ENCODE measurements at places on chromosomes 2 and 18.

GRCh38 chr2:101223814-101224231 is 28.9 kb upstream of the CNOT11 start:
- DNase-seq, result peak; percentile 11

GRCh38 chr2:73426176-73426575 is 40.5 kb downstream of the ALMS1 start:
- no peak for DNase-seq

- no peak for DNase-seq
Measured at GRCh38 chr18:55406451-55406991, 181.5 kb downstream of the TCF4 start.

- DNase-seq, result no peak
Measured at GRCh38 chr2:166334805-166335204, 40.9 kb downstream of the SCN9A start.

GRCh38 chr2:153819074-153819473 is 52.6 kb upstream of the GALNT13 start:
- no peak for DNase-seq

DNA sequence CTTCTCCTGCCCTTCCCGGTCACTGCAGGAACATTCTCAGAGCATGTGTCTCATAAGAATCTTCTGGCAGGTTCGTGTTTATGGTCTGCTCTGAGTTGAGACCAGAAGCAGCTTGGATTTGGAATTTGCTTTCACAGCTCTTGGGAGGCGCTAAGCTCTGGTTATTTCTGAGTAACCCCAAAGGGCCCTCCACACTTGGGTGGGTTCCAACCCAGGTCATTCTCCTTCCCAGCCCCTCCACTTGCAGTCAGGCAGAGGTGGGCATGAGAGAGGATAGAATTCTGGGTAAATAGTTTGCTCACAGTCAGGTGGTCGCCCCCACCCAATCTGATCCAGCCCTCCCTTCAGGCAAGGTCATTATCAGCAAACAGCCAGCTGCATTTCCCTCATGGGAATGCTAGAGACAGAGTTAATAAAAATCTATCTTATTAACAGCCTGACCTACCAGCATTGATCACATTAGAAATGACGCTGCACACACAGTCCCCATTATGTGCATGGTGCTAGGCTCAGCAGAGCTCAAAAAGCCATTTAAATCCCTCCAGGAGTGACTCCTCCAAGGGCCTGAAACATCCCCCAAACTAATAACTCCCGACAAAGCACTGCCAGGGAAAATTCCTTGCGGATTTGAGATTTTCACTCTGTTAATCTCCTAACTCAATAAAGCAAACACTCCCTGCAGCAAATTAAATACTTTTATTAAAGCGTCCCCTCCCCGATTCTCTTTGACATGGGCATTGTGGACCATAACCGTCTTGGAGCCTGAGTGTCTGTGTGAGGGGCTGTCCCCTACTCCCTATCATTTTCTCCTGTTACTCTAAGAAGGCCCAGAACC is 61.9 kb downstream of the SLC4A5 start:
- no peak for DNase-seq

DNA sequence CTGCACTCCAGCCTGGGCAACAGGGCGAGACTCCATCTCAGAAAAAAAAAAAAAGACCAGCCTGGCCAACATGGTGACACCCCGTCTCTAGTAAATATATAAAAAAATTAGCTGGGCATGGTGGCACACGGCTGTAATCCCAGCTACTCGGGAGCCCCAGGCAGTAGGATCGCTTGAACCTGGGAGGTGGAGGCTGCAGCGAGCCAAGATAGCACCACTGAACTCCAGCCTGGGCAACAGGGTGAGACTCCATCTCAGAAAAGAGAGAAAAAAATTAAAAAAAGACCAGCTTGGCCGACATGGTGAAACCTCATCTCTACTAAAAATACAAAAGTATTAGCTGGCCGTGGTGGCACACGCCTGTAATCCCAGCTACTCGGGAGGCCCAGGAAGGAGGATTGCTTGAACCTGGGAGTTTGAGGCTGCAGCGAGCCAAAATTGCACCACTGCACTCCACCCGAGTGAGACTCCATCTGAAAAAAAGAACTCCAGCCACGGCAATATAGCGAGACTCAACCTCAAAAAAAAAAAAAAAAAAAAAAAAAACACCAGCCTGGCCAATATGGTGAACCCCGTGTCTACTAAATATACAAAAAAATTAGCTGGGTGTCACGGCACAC is 346.1 kb upstream of the PLGLB2 start:
- DNase-seq, result no peak

DNA sequence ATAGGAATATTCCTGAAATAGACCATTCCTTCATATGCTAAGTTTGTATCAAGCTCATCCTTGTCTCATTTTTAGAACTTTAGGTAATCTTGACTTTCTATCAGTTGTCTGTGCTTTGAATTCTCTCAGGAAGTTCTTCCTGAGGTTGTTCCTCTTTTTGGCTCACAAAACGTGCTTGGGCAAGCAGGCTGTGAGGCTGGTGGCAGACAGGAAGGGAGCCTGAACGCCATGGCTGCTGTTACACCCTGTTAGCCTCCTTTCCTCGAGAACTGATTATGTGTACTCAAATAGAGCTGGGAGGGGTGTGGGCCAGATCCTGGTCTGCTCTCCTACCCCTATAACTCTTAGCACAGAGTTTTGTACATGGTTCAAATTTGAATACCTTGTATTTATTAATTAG is 136.4 kb upstream of the CELF4 start:
- DNase-seq, result no peak

DNA sequence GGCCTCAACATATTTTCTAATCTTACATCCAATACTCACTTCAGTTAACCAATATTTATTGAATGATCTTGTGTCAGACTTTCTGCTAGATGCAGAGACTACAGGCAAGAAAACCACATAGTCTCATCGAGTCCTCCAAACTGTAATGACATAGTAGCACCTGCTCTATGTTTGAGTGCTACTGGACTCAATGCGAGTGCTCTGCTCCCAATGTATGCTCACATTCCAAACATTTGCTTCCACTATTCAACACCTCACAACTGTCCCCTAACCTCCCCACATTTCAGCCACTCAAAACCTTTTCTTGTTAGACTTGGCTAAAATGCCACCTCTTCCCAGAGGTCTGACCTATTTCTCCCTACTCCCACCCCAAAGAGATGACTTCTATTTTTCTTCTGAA is 65.2 kb downstream of the SLC66A3 start:
- no peak for DNase-seq

GRCh38 chr2:39027421-39027820 is 93.4 kb downstream of the SOS1 start:
- no peak for DNase-seq

DNA sequence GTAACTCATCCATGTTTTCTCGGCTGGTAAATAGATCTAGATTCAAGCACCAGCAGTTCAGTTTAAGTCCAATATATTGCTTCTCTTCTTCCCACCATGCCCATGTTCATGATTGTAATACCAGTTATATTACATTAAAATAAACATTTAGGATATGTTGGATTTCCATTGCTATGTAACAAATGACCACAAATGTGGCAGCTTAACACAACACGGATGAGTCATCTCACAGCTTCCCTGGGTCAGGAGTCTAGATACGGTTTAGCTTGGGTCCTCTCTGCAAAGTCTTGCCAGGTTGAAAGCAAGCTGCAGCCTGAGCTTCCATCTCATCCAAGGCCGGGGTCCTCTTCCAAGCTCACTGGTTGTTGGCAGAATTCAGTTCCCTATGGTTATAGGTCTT is 39.4 kb upstream of the SMAD2 start:
- no peak for DNase-seq

DNA sequence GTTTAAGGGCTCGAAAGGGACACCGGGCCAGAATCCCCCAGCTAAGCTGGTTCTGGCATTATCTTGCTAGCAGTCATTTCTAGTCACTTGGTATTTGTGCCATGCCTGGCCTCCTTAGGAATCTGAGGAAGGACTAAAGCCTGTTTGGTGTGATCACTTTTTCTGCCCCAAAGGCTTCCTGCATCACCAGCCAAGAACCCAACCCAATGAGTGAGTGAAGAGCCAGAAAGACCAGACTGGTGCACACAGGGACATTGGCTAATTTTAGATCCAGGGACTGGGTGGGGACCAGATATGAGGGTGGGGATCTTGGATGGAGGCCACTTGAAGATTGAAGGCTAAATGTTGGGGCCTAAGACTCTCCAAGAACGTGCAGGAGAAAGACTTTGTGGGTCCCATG is 411.9 kb upstream of the TNP1 start:
- no peak for DNase-seq

- no peak for DNase-seq
Measured at GRCh38 chr2:202091476-202091875, 18.4 kb downstream of the KIAA2012 start.

GRCh38 chr2:64228126-64228678 is 84.0 kb upstream of the PELI1 start:
- DNase-seq, result peak; percentile 52

- no peak for DNase-seq
Measured at GRCh38 chr2:130729322-130730299, 741 bp downstream of the GPR148 start.

DNA sequence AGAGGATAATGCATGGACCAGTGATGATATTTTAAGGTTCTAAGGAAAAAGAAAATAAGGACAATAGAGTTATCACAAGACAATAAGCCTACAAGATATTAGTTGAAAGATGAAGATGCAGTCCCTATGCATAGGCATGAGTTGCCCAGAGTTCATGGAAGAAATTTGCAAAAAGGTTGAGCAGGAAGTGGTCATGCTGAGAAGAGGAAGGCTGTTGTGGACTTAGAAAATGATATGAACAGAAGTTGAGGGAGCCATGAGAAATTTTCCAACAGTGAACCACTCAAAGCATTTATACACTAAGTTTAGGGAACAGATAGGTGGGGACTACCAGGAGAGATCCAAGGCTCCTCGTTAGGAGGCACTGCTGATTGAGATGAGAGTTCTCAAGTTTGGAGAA is 3.5 kb downstream of the OSBPL6 start:
- DNase-seq, result no peak

GRCh38 chr2:232511336-232511890 is 8.8 kb upstream of the PRSS56 start:
- no peak for DNase-seq

DNA sequence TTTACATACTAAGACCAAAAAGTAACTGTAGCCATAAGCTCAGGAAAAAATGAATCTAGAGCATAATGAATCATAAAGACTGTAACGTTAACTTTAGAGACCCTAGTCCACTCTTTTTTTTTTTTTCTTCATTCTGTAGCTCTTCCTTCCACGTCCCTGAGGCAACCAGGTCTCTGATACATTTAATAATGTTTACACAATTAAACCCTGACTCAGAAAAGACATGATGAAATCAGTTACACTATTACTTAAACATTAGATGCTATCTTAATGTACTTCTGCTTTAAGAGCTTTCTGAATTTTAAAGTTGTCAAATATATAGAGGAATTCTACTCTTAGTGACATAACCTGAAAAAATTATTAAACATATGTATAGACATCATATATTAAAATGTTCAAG is 1121.5 kb upstream of the DDX18 start:
- DNase-seq, result no peak

DNA sequence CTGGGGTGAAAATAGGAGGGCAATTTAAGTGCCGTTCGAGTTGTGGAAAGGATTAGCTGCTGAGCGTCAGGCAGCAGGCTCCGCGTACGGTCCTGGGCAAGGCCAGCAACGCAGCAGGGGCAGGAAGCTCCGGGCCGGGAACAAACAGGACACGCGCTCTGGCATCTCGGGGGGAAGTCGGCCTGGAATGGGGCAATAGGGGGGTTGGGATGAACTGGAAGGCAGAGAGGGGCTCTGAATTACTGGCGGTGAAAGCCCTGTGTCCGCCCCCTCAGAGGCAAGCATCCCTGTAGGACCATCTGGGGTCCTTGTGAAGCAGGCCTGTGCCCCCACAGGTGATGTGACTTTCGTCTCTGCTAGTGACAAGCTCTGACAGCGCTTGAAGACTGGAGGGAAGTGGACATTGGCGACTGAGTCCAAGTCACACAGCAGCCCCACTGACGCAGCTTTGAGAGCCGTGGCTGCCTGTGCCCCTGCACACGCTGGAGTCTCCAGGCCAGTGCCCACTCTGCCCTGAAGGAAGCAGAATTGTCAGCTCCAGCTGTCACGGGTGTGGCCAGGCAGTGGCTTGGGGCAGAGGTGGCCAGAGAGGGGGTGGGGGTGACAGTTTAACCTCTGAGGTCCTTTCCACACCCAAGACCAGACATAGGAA is 22.3 kb downstream of the GPR35 start:
- no peak for DNase-seq

- DNase-seq, result no peak
Measured at GRCh38 chr2:8133363-8133762, 548.5 kb upstream of the ID2 start.

DNA sequence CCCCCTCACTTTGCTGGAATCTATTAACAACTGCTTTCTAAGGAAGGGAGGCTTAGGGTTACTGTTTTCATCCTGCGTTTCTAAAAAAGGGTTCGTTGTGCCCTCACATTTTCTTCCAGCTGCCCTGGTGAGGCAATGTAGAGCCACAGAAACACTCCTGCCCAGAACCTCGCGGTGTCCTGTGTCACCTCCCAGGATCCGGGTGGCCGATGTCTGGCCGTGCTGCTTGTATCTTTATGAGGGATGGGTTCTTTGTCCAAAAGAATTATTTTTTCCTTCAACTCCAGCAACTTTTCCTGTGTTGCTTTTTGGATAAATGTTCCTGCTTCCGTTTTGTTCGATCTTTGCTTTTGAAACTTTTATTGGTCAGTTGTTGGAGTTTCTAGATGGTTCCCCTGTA is 291.8 kb upstream of the HS6ST1 start:
- DNase-seq, result no peak

DNA sequence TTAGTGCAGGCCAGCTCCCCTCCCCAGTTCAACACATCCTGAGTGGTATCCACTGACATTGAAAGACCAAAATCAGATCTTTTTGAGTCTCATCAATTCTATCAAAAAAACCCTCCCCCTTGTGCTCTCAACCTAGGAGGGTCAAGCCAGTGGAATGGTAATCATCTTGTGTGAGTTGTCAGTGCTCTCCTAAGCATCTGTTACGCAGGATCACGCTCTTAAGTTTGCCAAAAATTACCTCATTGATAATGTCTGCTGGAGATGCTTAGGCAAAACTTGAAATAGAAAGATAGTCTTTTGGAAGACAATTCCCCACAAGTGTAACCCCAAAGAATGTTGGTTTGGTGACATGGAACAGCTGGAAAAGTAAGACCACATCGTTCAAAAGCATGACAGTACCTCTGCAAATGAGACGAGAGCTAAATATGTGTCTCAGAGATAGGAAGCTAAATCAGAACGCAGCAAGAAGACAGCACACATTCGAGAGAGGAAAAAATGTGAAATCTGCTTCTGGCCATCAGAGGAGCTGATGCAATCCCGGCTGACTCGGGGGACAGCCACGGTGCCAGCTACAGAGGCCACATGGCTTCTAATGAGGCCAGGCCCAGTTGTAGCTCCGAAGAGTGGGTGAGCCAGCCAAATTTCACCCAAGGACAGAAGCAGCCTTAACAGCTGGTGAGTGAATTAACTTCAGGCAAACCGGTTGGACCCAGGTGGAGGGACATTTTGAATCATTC is 753.9 kb downstream of the RNF144A start:
- DNase-seq, result no peak

- no peak for DNase-seq
Measured at GRCh38 chr2:137928547-137929518, 35.4 kb upstream of the HNMT start.

- no peak for DNase-seq
Measured at GRCh38 chr2:40261042-40261441, 190.8 kb downstream of the SLC8A1 start.

GRCh38 chr18:3402982-3403451 is 47.0 kb upstream of the TGIF1 start:
- no peak for DNase-seq

Data from stimulated activated CD8-positive, alpha-beta memory T cell treated with anti-CD3 and anti-CD28 coated beads, Interleukin-4, amount 100 ng/mL, for 24 hours (primary cell).